Brain microvascular endothelial cell (primary cell): ENCODE measurements at places on chromosomes 3 and 15.

GRCh38 chr15:74420193-74420905, 13.4 kb downstream of the SEMA7A start:
- no peak for DNase-seq

DNA sequence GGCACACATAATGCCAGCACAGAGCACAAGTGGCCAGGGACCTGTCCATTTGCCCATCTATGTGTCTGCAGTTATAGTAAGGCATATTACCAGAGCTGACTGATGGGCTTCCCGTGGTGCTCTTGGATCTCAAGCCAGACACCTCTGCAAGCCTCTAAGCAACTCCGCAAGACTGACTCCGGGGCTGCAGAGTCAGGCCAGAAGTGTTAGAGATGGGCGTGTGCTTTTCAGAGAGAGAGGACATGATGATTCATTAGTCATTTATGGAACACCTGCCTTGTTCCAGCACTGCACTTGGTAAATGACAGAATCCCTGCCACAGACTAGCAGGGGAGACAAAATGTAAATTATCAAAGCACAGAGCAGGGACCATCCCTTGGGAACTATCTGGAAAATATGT, 559.0 kb downstream of the PDCD6IP start:
- DNase-seq = no peak

- peak; percentile 4 for DNase-seq
Measured at GRCh38 chr3:117407317-117407716, 697.7 kb downstream of the TUSC7 start.

DNA sequence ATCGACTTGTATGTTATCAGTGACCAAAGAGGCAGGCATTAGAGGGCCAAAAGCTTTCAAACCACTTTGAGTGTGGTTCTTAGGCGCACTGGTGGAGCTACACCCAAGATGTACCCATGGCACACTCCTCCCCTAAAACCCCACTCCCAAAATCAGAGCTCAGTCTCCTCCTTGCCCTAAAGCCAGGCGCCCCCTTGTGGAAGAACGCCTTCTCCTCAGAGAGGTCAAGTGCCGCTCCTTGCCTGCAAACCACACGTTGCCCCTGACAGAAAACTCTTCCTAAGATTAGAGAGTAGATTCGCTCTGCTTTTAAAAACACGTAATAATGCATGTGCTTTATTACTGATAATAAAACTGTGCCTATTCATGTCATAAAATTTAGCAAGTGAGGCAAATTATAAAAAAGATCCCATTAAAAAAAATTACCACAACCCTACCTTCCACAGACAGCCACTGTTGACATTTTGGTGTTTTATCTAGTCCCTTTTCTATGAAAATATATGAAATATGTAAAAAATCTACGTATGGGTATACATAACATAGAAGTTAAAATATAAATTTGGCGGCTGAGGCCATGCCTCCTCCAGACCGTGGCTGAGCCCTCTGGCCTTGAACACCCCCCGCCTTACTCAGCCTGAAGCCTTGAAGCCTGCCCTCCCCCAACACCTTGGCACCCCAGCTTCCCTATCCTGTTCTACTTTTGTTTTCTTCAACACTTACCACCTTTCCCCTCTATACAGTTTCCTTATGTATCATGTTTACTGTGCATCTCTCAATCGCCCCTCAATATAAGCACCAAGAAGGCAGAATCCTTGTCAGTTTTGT, 33.5 kb downstream of the BCL2L10 start:
- peak; percentile 48 for DNase-seq

- DNase-seq = no peak
Measured at GRCh38 chr3:177448987-177449359, 251.7 kb upstream of the TBL1XR1 start.

DNA sequence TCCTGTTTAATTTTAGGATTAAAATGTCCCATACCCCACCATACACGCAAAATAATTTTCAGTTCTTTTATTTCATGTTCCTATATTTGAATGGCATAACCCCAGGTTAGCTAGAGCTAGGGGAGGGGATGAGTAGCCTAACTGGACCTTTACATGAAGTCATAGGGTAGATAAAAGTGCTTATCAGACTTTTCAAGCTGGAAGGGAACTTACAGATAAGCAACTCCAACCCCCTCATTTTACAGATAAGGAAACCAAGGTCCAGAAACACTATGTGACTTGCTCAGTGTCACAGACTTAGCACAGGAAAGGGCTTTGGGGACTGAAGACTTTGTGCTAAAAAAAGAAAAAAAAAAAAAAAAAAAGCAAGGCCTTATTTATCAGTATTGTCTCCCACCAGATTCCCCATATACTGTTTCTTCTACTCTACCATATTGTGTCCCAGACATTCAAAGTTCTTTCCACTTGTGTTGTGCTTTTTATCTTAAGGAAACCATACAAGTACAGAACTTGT, 10.6 kb upstream of the TNIK start:
- no peak for DNase-seq

GRCh38 chr3:150682279-150682678, 21.4 kb downstream of the ERICH6 start:
- DNase-seq = no peak

- DNase-seq = no peak
Measured at GRCh38 chr3:135272026-135272669, 477.1 kb downstream of the EPHB1 start.

GRCh38 chr15:69311319-69311721, 12.6 kb downstream of the PAQR5 start:
- peak; percentile 28 for DNase-seq

DNA sequence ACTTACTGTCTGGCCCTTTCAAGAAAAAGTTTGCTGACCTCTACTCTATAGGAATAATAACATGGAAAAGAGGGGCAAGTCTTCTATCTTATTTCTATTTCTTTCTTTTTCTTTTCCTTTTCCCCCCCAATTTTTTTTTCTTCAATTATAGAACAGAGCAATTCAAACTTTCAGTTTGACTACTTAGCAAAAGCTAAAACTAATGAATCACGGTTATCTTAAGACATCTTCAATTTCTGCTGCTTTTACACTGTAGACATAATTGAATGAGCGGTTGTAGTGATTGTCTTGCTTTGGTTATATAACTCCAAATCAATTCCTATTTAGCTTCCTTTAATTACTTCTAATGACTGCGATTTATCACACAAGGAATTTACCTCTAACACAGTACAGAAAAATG, 74.3 kb upstream of the P2RY1 start:
- no peak for DNase-seq

DNA sequence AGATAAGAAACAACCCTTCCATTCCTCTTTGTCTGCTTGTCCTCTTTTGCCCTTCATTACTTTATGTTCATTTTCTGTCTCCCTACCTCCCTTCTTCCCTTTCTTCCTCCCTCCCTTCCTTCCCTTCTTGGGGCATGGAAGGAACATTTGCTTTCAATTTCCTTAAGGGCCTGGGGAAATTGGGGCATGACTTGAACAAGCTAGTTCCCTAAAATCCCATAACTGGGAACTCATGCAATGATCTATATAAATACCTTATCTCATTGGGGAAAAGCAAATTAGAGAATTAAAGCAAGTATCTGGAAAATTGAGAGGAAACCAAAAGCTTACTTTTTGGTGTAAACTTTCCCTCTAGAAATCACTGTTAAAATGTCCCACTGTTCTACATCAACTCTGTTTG, 35.7 kb downstream of the BOC start:
- DNase-seq = no peak

DNA sequence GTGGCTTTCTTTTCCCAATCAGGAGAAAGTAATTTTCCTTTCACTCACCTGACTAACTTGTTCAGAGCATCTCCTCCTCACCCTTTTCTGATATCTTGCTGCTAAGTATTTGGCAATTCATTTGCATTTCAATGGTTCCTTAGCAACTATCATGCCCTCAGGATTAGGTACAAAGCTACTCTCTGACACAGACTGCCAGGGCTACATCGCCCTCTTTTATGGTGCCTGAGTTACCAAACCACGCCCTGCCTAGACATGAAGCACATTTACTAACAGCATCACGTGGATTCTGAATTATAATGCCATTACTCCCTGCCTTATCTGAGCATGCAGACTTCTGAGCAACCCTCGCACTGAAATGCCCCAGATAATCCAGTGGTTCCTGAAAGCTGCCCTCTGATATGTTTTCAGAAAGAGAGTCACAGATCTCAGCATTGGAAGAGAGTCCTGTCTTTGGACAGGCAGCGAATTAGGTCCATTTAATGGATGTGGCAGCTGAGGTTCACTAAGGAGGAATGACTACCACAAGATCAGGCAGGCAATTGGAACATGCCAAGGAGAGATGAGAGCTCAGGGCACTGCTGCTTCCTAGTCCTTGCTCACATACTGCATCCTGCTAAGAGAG, 14.5 kb downstream of the EPHB1 start:
- no peak for DNase-seq

DNA sequence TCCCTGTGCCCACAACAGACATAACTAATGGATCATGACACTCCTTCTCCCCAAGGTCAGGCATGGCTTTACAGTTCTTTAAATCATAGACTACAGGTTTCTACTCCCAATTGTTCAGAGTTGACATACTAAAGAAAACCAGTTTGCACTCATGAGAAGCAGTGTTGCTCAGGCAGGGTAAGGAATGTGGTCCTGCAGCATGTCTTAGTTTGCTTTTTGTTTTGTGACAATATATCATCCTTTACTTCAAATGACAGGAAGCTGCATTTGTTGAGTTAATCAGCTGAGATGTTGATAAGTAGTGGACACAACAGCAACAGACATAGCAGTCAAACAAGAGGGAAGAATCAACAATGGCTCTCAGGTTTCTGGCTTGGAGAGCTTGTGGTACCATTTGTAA, 267.5 kb downstream of the SLCO3A1 start:
- no peak for DNase-seq

DNA sequence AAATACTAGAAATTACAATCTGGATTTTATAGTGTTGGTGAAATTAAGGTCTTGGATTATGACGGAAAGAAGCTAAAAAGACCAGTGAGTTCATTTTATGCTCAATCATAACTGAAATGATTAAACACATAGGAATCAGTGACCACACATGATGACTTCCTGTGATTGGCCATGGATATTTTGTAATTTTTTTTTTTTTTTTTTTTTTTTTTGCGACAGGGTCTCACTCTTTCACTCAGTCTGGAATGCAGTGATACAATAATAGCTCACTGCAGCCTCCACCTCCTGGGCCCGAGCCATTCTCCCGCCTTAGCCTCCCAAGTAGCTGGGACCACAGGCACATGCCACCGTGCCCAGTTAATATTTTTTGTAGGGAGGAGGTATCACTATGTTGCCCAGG, 47.4 kb downstream of the PAQR5 start:
- peak; percentile 9 for DNase-seq

- no peak for DNase-seq
Measured at GRCh38 chr3:151346292-151346691, 16.9 kb upstream of the P2RY13 start.

GRCh38 chr3:39638301-39638700, 170.8 kb downstream of the MOBP start:
- peak; percentile 27 for DNase-seq

GRCh38 chr3:197362081-197362480, 63.7 kb upstream of the DLG1 start:
- no peak for DNase-seq

- DNase-seq = no peak
Measured at GRCh38 chr15:72050700-72051099, 67.2 kb downstream of the MYO9A start.

- DNase-seq = no peak
Measured at GRCh38 chr3:146449613-146450012, 19.7 kb downstream of the PLSCR2 start.

GRCh38 chr3:196124608-196125007, 42.7 kb upstream of the TFRC start:
- no peak for DNase-seq

GRCh38 chr3:33989229-33989628, 190.8 kb downstream of the PDCD6IP start:
- DNase-seq = no peak

GRCh38 chr3:25906132-25906906, 116.4 kb downstream of the OXSM start:
- DNase-seq = no peak

DNA sequence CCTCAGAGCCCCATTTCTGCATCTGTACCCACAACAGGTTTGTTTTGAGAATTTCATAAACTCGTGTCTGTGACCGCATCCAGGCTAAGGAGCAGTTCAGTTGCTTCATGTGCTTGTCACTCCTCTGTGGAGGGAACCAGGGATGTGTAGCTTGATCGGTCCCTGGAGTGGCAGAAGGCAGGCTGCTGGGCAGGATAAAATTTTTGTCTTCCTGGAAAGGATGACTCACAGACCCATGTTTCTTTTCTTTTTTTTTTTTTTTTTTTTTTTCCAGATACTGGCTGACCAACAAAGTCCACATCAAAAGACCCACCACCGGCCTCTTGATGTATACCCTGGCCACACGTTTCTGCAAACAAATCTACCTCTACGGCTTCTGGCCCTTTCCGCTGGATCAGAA, 70.1 kb downstream of the ST8SIA2 start:
- no peak for DNase-seq

- DNase-seq = peak; percentile 28
Measured at GRCh38 chr15:73704869-73705645, 20.9 kb downstream of the CD276 start.

DNA sequence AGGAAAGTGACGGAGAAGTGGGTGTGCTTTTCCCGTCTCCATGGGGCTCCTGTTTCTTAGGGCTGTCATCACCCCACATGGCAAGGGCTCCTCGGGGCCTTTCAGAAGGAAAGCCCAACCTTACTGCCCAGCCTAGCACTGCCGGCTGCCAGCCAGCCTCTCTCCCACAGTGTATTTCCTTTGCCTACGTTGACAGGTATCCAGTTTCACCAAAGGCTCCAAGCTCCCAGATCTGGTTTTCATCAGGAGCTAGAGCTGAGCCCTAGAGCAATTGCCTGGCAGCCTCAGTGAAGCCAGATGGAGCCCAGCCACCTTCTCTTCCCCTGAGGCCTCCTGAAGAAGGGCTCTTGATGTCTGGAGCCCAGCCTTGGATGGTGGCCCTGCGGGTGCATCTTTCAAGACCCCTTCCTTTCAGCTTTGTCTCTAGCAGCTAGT, 20.2 kb downstream of the CRABP1 start:
- no peak for DNase-seq

DNA sequence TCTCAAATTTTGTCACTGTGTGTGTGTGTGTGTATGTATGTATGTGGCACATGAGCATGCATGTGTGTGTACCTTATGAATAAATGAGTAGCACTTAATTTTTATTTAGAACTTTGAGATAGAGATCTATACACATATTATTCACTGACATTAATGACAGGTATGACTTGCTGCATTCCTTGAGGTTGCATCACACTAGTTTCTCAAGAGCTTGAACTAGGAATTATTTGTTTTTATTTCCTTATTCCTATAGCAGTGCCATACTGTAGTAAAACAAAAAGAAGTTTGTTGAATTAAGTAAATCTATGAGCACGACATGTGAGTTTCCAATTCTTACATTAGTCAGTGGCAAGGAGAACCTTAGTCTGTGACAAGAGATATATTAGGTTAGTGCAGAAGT, 943.9 kb downstream of the ROBO1 start:
- peak; percentile 22 for DNase-seq

DNA sequence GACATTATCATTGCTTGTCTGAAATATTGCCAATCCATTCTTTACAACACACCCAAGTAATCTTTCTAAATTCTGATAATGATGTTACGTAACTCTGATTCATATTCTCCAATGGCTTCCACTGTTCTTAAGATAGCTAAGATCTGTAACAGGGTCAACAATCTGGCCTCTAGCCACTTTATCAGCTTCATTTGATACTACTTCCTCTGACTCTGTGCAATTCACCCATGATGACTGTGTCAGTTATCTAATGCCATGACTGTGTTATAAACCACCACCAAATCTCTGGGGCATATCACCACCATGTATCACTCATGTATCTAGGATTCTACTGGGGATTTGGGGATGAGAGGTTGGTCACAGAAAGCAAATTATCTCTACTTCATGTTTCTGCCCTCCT, 44.0 kb downstream of the CD200 start:
- peak; percentile 95 for DNase-seq
